SHP77 (cell line): ENCODE measurements at places on chromosomes 7 and 10.

GRCh38 chr10:93248583-93249227 lies 175.0 kb downstream of the CYP26A1 start:
- DNase-seq: no peak

DNA sequence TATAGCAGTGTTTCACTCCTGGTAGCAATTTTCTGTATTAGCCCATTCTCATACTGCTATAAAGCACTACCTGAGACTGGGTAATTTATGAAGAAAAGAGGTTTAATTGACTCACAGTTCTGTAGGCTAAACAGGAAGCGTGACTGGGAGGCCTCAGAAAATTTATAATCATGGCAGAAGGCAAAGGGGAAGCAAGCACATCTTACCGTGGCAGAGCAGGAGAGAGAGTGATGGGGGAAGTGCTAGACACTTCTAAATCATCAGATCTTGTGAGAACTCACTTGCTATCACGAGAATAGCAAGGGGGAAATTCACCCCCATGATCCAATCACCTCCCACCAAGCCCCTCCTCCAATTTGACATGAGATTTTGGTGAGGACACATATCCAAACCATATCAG lies 131.6 kb upstream of the EFCAB10 start:
- DNase-seq: no peak

DNA sequence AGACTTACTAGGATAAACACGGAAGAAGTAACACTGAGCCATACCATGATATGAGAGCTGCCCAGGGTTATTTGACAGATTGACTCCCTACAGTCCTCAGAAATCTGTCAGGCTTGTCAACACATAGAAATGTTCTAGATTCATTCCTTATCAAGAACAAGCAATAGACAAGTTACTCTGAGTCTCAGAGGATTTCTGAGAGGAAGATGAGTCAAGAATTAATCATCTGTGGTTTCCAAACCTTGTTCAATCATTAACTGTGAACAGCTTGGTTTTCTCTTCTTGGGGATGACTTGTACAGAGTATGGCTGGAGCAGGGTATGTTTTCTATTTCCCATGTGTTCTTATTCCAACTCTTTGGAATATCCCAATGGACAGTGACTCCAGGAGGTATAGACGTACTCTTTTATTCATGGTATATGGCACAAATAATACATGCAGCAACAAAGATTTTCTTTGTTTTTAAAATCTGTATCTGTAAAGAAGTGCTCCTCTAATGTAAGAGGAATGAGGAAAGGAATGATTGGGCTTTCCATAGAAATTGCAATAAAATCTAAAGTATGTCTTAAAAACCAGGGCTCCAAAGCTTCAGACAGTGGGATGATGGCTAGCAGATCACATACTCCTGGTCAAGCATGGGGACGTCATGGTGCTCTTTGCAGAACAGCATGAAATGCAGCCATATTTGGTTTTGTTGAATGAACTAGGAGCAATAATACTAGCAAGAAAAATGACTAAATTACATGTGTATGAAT lies 11.9 kb upstream of the SFR1 start:
- no peak for DNase-seq

DNA sequence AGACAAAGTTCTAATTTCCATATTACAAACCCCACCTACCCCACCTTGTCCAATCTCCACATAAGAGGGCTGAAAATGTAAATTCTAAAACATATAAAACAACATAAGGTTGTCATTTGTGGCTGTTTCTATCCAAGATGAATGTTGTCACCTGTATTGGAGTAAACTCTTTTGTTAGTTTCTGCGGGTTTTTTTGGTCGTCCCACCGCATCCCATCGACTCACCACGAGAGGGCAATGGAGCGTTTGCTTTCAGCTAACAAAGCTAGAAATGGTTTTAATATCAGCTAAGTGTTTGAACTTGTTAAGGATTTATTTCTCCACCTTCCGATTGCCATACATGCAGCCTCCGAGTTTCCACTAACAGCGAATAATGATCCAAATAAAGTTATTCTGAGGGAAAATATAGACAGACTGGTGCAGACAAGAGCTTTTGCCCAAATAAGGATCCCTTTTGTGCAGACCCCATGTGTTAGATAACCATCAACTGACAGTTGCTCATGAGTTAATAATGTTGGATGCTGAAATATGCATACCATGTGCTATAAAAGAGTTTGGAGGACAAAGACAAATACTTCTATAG lies 137.2 kb downstream of the ARID5B start:
- DNase-seq: peak; percentile 35

DNA sequence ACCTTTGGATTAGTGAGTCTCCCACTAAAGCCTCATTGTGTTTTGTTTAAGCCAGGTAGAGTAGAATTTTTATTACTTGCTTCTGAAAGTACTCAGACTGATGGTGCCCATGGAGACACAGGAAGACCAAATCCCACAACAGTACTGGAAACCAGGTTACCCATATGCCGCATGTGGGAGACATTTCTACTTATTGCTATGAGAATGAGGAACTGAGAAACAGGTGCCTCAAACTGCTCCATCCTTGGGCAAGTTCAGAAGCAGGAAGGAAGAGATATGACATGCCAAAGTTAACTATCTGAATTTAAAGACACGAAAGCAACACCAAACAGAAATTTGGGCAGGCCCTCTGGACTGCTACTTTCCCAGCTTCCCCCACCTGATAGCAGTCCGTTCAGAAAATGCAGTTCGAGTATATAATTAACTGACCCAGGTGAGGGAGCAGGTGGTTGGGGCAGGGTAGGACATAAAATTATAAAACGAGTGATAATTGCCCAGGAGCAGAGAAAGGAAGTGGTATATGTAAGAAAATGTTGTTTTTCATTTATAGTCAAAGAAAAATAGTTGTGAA lies 382.3 kb upstream of the MTPN start:
- DNase-seq: no peak

- no peak for DNase-seq
Observed at GRCh38 chr10:49072166-49072885, 43.0 kb downstream of the VSTM4 start.

DNA sequence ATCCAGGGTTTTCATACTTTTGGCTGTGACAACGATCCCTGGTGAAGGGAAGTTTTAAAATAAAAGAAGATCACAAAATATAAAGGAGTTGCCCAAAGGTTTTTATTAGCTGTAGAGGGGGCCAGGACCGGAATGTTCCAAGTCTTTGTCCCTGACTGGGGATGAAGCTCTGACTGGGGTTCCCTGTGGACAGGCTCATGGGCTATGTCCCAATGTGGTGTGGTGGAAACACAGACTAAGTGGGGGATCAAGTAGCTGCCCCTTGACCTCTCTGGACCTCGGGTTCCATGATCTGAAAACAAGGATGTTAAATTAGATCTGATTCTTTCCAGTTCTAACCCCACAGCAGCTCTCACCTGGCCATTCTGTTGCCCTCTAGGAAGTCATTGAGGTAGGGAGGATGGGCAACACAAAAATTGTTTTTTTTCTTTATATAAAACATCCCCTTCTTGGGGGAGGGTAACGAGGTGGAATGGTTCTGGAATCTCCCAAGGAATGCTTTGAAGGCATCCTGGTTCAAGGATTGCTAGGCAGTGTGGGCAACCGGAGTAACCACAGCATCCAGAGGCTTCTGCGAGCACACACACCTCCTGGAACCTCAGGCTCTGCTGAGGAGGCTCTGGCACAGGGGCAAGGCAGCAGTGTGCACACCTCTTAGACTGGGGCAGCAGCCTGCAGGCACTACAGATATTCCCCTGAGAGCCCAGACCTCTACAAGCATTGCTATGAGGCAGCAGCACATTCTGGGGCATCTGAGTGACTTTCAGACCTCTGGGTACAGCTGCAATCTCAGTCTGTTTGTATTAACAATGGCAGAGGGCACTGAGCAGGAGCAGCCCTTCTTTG lies 21.4 kb upstream of the CRYGN start:
- no peak for DNase-seq

DNA sequence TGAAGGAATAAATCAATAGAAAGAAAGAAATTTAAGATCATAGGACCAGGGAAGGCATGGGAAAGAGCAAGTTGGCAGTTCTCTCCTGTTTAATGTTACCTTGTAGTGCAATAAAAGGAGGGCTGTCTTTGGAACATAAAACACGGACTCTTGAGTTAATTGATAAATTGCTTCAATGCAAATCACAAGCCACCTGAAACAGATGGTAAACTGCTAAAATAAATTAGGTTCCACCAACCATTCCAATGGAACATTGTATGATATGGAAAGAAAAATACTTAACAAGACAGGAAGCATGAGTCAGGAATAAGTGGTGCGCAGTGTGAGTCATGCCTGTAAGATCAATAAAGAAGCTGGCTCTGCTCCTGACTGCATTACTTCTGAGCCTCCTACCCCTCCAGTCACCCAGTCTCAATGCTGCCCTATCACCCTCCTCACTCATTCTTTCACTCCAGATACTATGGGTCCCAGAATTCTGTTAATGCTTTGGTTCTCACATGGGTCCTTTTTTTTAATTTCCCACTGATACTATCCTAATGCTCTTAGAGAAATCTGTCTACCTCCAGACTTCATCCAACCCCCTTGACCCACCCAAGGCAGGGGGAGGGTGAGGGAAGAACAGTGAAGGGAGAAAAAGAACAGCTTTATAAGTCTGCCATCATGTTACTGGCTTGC lies 78.9 kb downstream of the LRRC17 start:
- peak; percentile 14 for DNase-seq

DNA sequence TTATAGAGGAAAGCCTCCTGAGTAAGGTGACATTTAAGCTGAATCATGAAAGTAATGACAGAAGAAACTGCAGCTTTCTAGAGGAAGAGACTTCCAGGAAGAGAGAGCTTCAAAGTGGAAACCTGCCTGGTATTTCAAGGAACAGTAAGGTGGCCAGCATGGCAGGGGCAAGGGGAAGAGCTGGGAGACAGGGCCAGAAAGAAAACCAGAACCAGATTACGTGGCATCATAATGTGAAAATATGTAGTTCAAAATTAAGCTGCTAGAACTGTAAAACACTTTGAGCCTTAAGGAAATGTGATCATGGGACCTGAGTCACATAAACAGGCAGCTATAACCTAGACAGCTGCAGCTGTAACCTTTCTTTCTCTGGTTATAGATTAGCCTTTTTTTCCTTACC lies 238.0 kb upstream of the FOXK1 start:
- no peak for DNase-seq

DNA sequence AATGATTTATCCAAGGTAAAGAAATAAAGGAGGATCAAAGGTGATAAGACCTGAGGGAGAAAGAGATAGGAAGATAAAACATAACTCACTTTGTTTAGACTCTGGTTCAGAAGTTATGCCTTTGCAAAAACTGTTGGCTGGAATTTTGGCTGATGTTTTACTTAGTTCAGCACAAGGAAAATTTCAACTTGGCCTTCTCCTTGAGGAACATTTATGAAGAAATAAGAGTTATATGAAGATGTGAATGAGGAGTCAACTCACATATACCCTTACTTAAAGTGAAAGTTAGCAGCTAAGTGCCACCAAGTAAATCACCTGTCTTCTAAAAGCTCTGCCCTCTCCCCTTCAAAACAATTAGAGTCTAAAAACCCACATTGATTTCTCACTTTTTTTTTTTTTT lies 39.7 kb upstream of the COL1A2 start:
- DNase-seq: no peak

GRCh38 chr7:45596665-45597095 lies 22.5 kb downstream of the ADCY1 start:
- DNase-seq: no peak

DNA sequence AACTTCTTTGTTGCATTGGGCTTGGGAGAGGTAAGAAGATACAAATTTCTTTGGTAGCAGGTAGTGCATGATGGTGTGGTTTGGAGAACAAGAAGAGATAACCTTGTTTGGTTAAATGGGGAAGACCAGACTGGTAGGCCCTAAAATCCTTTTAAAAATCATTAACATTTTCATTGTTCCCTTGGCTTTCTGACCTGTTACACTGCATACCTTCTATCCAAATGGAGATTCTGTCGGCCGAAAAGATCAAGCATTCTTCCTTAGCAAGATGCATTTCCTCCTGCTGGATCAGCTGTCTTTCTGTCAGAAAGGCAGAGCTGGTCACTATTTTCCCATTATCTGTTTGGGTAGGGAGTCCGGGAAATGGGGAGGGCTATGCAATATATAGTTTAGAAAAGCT lies 33.7 kb downstream of the AGK start:
- no peak for DNase-seq

DNA sequence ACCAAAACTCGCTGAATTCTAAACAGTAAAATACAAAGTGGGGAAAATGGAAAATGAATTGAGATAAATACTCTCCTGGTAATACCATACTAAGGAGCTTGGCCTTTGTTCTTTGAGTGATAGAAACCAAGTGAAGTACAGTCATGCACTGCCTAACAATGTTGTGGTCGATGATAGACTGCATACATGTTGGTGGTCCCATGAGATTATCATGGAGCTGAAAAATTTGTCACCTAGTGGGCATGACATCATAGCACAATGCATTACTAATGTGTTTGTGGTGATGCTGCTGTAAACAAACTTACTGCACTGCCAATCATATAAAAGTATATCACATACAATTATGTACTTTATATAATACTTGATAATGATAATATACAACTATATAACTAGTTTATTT lies 419.1 kb downstream of the ARL4A start:
- DNase-seq: no peak
